ENCODE measurements at places on chromosomes 16 and 17.

DNA sequence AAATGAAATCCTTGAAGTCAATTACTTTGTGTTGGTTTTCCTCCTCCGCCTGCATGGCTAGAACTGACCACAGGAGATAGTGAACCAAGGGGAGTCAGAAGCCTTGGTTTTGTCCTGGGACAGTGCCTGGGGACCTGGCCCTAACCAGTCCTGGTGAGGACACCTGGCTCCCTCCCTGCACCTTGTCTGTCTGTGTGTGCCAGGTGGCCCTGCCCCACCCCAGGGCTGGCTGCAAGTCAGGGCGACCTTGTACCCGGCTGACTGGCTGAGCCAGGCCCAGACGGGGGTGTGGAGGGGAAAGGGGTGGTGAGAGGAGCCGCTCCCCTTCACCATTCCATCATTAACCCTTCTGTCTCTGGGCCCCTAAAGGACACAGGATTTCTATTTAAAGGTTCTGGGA lies 3.4 kb downstream of the RAPGEFL1 start:
- DNase-seq = no peak

DNA sequence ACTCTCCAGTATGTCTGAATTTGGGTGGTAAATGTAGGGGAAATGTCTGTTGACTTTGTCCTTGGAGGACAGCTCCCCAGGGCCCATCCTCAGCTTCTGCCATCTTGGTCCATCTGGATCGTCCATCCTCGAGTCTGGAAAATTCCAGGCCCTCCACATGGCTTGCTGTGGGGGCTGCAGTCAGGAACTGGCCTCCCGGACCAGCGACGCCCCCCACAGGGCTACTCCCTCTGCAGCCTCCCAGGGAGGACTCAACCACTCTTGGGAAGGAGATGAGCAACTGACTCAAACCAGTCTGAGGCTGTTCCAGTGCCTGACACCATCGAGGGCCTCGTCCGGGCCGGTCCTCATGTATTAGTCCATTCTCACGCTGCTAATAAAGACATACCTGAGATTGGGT lies 5.5 kb upstream of the ZG16B start:
- no peak for DNase-seq

DNA sequence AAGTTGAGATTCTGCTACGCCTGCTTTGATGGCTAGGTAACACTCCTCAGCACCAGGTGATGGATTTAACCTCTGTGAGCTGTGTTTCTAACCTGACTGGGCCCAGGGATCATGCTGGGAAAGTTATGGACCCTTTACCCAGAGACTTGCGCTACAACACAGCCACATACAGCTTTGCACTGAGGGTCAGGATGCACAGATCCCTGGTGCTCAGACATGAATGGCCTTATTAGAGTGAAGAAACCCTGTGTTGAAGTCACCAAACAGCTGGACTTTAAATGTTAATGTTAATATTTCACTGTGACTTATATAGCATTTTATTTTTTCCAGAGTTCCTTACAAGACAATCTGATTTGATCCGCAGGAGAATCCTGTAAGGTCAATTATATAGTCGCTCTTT lies 114.3 kb downstream of the MSI2 start:
- no peak for DNase-seq

DNA sequence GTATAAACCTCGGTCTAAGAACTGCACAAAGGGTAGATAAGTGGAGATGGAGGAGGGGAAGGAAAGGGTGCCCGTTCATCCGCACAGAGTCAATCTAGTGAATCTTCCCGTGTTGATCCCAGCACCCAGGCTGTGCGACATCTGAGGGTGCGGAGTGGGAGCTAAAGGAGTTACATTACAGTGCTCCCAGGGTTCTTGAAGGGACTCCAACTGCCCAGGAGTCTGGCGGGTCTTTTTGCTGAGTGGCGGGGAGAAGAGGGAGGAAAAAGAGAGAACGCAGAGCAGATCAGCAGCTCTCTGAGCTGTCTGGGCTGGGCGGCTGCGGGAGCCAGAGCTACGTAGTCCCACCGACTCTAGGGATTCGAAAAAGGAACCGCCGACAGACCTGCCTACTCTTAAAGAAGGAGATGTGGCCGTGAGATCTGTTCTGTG lies 1.6 kb upstream of the CA10 start:
- no peak for DNase-seq

DNA sequence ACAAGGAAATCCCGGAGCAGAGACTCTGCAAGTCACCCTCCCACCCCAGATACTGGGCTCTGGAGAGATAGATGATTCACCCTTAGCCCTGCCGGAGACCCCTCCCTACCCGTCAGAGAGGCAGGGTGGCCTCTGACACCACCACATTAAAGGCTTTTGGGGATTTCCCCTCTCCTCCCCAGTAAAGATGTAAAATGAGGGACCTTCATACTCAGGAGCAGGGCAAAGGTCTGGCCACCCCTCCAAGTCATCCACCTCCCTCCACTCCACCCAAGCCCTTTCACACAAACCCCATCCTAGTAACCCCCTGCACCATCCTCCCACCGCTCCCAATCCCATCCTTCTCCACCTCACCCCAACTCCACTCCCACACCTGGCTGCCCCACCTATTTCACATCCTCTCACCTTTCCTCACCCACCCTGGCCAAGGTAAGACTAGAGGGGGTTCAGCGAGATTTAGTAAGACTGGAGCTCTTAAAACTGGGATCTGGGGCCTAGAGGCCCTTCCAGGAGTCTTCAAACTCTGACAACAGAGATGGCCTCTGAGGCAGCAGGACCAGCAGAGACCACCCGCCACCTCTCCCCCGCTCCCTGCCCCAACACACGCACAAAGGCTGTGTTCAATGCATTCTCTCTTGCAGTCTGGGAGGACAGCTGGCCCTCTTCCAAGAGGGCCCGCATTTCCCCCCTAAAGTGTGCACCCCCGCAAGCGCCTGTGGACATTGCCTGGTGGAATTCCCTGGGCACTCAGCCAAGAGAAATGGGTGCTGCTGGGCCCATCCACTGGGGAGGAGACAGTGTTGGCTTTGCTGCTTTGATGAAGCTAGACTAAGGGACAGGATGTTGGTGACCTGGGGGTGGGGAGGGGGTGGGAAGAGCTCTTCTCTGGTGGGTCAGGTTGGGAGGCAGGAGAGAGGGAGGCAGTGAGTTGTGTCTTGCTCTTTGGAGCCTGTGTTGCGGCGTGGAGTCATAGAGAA lies 1.1 kb downstream of the ABAT start:
- DNase-seq = no peak

- DNase-seq = no peak
Observed at GRCh38 chr16:84379008-84379708, 10.8 kb downstream of the ATP2C2 start.

- DNase-seq = no peak
Observed at GRCh38 chr17:55926276-55926990, 175.6 kb downstream of the PCTP start.

DNA sequence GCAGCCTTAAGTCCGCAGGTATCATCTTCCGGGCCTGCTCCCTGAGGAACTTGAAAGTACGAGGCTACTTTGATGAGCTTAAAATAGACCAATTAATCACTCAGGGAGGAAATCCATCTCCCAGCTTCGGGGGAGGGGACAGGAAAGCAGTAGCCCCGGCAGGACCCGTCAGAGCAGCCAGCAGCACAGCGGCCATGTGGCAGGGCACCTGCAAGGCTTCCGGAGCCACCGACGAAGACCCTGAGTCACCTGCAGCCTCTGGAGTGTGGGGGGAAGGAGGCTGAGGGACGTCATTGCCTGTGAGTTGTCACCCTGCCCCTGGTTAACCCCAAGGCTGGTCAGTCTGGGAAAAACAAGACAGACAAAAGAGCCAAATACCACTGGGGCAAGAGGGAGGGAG lies 4.4 kb upstream of the CYB561 start:
- DNase-seq = no peak
